Stimulated activated CD4-positive, alpha-beta T cell treated with anti-CD3 and anti-CD28 coated beads, TNF-alpha, amount 100 ng/mL, for 4 hours (primary cell): ENCODE measurements at places on chromosomes 3 and 15.

DNA sequence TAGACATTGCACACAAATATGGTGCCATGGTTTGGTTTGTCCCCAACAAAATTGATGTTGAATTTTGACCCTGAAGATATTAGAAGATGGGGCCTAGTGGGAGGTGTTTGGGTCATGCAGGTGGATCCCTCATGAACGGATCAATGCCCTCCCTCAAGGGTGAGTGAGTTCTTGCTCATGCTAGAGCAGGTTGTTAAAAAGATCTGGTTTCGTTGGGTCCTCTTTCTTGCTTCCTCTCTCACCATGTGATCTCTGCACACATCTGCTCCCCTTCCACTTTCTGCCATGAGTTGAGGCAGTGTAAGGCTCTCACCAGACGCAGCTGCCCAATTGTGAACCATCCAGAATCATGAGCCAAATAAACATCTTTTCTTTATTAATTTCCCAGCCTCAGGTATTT is 87.8 kb upstream of the MDFIC2 start:
- DNase-seq, result no peak

GRCh38 chr15:50881121-50882048 is 27.1 kb upstream of the AP4E1 start:
- no peak for DNase-seq

- no peak for DNase-seq
Measured at GRCh38 chr3:111541391-111541790, 606 bp upstream of the CD96 start.

GRCh38 chr15:57720867-57721266 is 14.4 kb downstream of the POLR2M start:
- DNase-seq, result no peak

DNA sequence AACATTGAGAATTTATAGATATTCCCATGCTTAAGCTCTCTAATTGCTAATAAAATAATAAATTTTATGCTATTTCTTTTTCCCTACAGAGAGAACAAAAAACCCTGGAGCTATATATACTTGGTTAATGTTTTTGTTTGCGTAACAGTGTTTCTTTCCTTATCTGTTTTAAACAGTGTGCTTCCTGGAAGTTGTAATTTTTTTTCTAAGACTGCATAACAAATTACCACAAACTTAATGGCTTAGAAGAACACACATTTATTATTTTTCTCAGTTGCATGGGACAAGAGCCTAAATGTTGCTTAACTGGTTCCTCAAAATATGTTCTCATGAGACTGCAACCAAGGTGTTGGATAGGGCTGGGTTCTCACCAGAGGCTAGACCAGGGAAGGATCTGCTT is 49.7 kb upstream of the DPH6 start:
- DNase-seq, result no peak

- DNase-seq, result no peak
Measured at GRCh38 chr3:100992231-100993012, 799 bp downstream of the ABI3BP start.
